Pulmonary artery endothelial cell (primary cell): ENCODE measurements at places on chromosomes 7 and 10. TPM values are rescaled to one million over a fixed set of nuclear protein-coding genes. Genes with fewer than 3 reads are reported as not detected.

ZC3HAV1L gene
- total RNA-seq = 13.5 and 13.6 TPM in 2 replicates

TAC1 gene
- total RNA-seq = not detected in 2 replicates

GCK gene
- total RNA-seq = 0.26 and 0.39 TPM in 2 replicates

FAM20C gene
- 11.6 and 13.3 TPM in 2 replicates for total RNA-seq

LRRC4 gene
- 0.40 and 0.99 TPM in 2 replicates for total RNA-seq

STEAP4 gene
- total RNA-seq = not detected in 2 replicates

TACR2 gene
- total RNA-seq = 0.07 TPM in 2 replicates

MYL10 gene
- not detected in 2 replicates for total RNA-seq

ZNF239 gene
- total RNA-seq = 1.1 and 2.2 TPM in 2 replicates

ETV1 gene
- 3.2 and 8.1 TPM in 2 replicates for total RNA-seq

PRPF18 gene
- 29.6 and 33.0 TPM in 2 replicates for total RNA-seq

ZNF467 gene
- total RNA-seq = 2.3 and 2.7 TPM in 2 replicates

TMEM213 gene
- total RNA-seq = not detected in 2 replicates

PKD1L1 gene
- 1.1 and 2.1 TPM in 2 replicates for total RNA-seq

PLCE1 gene
- 0.04 and 0.07 TPM in 2 replicates for total RNA-seq
